ENCODE measurements at places on chromosomes 1 and 21.

DNA sequence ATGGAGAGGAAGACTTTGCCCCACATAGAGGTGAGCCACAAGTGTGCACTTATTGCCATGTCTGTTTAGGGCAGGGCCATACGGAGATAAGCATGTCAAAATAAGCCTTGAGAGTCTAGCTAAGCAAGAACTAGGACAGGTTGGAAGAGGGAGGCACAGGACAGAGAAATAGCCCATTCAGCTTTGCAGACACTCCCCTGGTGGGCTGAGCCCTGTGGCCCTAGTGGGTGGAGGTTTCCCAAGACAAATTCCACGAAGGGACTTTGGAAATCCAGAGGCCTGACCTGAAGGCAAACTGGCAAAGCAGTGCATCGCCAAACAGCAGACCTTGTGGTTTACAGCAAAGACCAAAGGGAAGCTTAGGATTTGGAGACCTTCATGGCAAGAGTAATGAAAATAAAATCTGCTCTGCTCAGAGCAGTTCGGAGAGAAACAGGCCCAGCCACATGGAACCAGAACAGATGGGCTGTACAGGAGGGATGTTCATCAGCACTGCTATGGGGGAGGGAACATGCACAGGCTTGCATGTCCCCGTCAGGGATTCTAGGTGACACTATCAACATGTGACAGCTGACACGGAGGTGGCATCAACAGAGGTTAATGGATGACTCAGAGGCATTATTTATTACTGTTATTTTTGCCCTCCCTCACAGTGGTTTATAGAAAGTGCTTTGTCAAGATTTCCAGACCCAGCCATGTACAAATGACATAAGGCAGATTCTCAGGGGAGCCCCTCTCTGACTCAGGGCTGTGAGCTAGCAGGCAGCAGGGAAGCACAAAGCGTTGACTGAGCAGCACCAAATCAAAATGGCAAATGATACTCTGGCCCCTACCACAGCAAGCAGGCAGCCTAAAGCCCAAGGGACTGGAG, 90.1 kb upstream of the IRF2BP2 start:
- no peak for DNase-seq

GRCh38 chr1:71093938-71094337, 13.1 kb upstream of the ZRANB2 start:
- no peak for DNase-seq

- no peak for DNase-seq
Observed at GRCh38 chr21:42737951-42738590, 84.7 kb downstream of the PDE9A start.

- peak; percentile 99 for DNase-seq
Observed at GRCh38 chr1:245156041-245156735, 1.4 kb downstream of the KIF26B start.

DNA sequence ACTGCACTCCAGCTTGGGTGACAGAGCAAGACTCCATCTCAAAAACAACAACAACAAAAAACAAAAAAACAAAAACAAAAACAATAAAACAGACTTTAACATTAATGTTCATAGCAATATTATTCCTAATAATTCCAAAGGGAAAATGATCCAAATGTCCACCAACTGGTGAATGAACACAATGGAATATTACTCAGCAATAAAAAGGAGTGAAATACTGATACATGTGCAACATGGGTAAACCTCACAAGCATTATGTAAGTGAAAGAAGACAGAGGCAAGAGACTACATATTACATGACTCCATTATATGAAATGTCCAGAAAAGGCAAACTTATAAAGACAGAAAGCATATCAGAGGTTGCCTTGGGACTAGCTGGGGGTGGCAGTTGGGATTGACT, 6.1 kb upstream of the TTF2 start:
- no peak for DNase-seq

Measured in 8988T (cell line).